ENCODE measurements at places on chromosomes 11 and 22.

DNA sequence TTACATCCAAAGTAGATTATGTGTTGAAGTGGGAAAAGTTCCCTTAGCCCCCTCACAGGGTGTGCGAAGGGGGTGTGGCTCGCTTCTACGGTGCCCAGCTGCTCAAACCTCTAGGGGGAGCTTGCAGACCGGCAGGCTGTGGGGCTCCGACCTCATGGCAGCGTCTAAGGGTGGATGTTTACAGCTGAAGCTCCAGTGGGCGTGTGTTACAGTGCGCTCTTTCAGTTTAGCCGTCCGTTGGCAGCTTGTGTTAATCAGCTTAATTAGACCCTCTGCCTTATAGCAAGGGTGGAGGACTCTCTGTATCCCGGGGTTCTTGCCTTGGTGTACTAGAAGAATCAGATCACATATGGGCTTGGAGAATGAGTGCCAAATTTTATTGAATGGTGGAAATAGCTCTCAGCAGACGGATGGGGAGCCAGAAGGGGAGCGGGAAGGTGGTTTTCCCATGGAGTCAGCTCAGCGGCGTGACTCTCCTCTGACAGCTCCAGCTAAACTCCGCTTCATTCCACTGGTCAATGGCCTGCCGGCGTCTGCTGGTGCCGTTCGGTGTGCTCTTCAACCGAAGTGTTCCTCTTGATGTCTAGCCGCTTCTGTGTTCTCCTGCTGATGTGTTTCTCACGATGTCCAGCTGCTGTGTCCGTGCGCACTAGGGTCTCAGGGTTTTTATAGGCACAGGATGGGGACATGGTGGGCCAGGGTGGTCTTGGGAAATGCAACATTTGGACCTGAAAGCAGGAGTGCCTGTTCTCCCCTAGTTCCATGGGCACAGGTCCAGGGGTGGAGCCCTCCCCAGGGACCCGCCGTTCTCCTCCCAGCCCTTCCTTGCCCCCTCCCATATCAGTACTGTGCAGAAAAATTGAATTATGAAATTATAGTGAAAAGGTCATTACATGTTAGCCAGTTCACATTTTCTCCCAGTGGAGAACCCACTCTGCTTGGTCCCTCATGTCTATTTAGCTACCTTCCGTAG, 28.6 kb upstream of the OR10G7 start:
- no peak for DNase-seq

DNA sequence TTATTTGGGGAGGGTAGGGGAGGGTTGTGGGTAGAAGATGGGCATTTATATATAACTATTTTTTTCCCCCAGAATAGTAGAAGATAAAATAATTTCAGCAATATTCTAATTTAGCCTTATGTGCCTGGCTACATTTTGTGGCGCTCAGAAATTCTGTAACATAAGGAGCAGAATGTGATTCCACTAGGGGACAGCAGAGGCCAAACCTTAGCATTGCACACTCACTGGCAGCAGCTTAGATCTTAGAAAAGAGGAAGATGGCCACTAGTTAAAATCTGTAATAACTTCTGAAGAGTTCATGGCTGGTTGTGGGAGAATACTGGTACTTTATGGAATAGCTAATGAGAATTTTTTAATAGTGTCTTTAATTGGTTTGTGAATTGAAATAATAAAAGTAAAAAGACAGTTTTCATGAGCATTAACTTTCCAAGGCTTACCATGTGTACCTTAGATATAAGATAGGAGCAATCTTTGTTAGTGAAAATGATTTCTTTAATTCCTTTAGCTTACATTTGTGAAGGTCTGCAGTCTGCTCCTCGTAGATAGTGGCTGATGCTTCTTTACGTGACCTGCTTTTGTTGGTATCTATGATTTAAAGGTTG, 33.1 kb downstream of the DDX10 start:
- DNase-seq, result no peak

DNA sequence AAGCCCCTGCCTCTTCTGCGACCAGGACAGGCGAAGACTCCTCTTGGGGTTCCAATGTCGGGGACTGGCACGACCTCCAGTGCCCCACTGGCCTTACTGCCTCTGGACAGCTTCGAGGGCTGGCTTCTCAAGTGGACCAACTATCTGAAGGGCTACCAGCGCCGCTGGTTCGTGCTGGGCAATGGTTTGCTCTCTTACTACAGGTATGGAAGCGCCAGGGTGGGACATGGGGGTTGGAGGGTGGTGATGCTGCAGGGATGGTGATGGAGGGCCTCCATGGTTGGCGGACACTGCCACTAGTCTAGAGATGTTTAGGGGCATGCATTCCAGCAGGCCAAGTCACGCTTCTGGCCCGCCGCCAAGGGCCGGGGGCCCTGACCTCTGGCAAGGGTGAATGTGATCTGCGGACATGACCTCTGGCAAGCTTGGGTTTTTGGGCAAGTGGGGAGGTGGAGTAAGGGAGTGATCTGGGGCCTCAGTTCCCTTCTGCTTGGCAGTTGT, 727 bp downstream of the OSBP2 start:
- no peak for DNase-seq

- no peak for DNase-seq
Observed at GRCh38 chr11:24886880-24887619, 390.2 kb downstream of the LUZP2 start.

DNA sequence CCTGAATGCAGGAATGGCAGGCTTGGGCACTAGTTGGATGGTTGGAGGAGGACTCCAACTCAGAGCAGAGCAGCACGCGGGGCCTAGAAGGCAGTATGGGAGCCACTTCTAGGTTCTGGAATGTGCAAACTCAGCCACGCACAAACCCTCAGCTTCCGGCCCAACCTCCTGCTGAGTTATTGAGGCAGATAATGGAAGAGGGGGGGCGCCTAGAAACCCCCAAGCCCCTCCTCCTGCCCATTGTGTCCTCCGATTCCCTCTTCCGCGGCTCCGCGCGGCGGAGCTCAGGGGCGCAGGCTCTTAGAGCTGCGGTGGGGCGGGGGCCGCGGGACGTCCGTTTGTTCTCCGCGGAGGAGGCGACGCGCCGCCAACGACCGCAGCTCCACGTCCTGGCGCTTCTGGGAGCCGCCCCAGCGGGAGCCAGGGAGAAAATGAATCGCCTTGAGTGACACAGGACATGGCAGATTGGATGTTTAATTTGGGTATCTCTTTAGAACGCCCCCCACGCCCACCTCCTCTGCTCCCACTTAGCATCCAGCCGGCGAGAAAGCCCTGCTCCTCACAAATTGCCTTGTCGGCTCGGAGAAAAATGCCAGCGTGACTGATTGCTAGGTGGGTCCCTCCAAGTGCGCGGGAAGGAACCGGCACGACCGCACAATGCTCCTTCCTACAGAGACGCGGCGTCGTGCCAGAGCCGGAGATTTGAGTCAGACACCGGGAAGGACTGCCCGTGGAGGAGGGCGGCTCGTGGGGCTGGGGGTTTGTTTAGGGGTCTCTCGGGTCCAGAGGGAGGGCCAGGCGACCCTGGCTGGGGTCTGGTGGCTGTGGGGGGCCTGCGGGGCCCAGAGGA, 144.6 kb downstream of the NECTIN1 start:
- DNase-seq, result no peak

Measured in CD8-positive, alpha-beta memory T cell (primary cell).